Common myeloid progenitor, CD34-positive (primary cell): ENCODE measurements at places on chromosomes 1 and 21.

DNA sequence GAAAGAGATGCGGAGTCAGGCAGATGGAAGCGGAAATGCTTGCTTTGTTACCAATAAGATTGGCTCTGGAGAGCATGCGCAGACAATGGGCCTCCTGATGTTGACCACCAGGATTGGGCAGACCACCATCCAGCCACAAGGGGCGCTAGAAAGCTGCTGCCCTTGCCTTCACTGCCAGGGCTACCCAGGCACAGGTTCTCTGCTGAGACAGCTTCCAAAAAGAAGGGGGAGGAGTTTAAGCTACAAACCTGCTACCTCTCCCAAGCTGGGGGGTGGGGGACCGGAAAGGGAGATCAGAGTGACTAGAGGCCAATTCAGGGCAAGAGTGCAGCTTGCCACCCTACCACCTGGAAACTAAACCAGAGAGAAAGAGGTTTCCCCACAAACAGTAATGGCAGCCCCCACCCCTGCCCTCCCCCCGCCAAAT lies 369.7 kb downstream of the RRAGC start:
- DNase-seq: peak; percentile 31

GRCh38 chr1:32919811-32920733 lies 18.9 kb upstream of the TMEM54 start:
- no peak for DNase-seq

DNA sequence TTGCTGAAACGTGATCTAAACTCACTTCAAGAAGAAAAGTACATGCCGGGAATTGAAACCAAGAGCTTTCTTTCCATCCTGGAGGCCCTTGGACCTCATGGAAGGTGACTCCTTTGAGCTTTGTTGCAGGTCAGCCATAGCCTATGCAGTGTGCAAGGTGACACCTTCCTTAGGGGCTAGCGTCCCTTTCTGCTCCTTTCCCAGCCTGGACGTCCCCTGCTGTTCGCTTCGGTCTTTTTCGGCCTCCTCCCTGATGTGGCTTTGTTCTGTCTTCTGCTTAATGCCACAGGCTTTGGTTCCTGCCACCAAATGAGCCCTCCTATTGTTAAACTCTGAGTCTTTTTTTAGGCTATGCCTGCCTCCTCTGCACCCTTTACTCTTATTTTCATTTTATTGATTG lies 308.8 kb downstream of the BRINP2 start:
- DNase-seq: no peak

GRCh38 chr1:177969109-177969508 lies 749 bp downstream of the SEC16B start:
- no peak for DNase-seq

DNA sequence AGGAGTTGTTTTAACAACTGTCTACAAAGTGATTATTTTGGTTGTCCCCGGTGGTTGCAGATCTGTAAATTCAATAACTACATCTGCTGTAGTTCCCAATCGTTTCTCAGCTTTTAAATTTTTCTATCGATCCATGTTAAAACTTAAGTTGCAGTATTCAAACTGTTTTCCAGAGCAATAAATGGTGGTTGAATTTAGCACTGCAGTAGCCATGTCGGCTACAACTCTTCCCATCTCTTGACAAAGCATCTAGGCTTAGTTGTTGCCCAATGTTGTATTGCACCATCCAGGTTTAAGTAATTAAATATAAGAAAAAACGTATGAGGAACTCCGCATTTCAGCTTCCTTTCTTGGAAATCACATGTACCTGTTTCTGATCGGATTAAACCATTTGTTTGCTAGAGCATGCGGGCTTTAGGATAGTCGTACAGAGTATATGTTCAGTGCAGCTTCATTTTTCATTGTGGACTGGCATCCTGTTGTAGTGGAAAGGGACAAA lies 996 bp downstream of the CNIH4 start:
- DNase-seq: peak; percentile 63

DNA sequence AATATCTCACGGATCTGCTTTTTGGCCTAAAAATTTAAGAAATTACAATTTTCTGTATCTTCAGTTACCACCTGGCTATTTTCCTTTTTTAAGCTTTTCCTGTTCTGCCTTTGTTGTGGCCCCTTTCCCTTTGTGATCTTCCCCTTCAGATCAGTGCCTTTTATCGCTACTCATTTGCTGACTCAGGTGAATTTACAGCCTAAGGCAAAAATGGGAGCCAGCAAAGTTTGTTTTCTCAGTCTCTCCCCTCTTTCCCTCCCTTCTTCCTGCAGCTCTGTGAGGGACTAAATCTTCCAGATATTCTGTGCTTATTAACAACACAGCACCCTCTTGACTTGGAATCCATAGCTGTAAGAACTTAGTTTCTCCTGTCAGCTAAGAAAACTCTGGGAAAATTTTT lies 5.3 kb upstream of the PRRC2C start:
- no peak for DNase-seq

- no peak for DNase-seq
These were observed 14.6 kb upstream of the RGS8 start for GRCh38 chr1:182698971-182699370.

DNA sequence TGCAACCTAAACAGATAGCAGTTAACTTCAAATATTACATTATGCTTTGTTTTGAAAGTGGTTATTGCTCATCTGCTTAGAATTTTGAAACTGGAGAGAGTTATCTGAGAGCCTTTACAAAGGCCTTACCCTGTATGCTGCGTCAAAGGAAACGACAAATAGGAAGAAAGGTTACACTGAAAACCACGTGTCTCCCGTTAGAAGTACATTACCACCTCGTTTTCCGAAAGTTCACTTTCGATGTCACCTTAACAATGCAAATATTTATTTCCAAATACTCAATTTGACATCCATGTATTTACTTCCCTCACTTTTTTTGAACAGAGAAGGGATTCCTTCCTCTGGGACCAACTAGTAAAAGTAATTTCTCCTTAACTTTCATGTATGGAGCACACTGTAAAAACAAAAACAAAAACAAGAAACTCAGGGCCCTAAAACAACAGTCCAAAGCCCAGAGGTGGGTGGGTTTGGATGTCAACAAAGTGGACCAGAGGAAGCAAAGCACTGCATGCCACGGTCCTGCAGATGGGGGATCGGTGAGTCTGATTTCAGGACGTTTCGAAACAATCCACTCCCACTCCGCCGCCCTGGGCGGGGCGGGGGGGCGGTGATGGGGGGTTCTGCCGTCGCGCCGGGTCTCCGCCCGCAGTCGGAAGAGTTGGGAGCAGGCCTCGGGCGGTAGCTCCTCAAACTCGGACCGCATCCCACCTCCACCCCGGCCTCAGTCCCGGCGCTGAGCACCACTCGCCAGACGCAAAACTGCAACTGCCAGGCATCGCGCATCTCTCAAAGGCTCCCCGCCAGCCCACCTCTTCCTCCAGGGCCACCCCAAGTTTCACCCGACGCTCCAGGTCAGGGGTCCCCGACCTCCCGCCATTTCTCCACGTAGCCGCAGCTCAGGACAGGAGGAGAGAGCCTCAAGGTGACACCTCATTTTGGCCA lies 841 bp downstream of the ADSS2 start:
- peak; percentile 71 for DNase-seq

GRCh38 chr1:231571904-231572303 lies 43.4 kb downstream of the TSNAX start:
- DNase-seq: no peak

- DNase-seq: no peak
These were observed 19.2 kb downstream of the PAX7 start for GRCh38 chr1:18649693-18650370.

DNA sequence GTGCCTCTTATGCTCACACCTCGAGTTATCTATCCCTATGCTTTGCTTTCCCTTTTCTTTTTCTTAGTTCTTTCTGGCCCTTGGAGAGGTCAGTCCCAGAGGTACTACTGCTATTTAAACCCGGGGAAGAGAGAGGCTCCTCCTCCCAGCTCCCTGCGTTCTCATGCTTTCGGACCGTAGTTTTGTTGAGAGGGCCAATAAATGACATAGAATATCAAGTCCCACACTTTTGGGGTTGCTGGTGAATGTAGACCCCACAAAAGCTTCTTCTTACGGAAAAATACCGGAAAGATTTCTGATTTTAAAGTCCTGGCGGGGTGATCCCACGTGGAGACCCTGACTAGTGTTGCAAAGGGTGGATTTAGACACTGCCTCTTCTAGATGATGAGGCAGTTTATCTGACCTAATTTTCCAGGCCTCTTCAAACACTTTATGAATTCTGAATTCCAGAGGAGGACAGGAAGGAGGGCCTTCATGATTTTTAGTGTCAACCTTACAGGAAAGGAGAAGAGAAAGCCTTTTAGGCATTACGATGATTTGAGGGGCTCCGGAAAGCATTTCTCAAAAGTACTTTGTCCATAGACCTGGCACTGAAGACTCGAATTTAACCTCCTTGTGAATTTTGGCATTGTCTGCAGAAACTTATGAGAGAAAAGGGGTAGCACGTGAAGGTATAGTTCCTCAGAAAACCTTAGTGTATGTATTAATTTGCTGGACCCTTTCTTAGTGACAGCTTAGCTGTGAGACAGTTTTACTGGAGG lies 694 bp downstream of the TMEM167B start:
- DNase-seq: peak; percentile 48

DNA sequence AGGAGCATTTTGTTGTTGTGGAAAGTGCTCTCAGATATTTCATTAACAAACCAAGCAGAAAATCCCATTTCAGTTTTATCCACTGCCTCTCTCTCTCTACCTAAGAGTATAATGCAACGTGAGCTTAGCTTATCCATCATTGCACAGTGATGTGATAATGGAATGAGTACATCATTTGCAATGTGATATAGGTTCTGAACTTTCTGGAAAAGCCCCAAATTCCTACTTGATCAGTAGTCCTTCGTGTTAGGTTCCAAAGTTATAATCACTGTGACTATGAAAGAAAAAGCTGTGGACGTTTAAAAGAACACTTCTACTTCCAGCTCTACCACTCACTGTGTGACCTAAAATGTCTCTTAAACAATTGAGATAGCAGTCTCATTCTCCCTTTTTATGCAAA lies 76.4 kb upstream of the PRMT6 start:
- no peak for DNase-seq

GRCh38 chr1:55466373-55466772 lies 251.2 kb upstream of the USP24 start:
- DNase-seq: no peak

- peak; percentile 20 for DNase-seq
These were observed 99.6 kb downstream of the ODF2L start for GRCh38 chr1:86296305-86297205.

GRCh38 chr1:21871943-21872342 lies 59.9 kb downstream of the LDLRAD2 start:
- DNase-seq: no peak

DNA sequence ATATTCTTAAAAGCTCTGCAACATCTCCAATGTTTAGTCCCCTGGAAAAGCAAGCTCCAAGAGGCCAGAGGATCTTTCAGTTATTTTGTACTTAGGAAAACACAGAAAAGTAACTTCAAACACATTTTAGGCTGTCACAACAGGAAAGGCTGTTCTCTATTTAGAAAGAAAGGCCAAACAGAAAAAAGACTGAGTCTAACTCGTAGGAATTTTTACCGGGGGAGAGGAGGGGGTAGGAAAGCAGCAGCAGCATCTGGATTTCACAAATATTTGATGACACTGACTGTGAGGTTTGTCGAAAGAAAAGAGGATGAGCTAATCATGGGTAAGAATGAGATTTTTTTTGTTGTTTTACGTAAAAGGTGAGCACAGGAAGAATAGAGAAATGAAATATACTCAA lies 107.1 kb downstream of the EIF4G3 start:
- no peak for DNase-seq

DNA sequence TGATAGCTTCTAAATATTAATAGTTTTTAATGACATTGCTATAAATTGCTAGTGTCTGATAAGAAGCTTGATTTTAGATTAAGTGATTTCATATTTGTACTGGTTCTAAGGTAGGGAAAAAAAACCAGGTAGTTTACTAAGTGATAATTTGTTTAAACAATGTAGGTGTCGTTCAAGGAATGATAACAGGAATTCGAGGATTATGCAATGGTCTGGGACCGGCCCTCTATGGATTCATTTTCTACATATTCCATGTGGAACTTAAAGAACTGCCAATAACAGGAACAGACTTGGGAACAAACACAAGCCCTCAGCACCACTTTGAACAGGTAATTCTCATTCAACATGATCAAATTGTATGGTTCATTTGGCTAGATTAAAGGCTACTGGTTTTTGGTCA lies 52.4 kb downstream of the SASS6 start:
- DNase-seq: no peak

DNA sequence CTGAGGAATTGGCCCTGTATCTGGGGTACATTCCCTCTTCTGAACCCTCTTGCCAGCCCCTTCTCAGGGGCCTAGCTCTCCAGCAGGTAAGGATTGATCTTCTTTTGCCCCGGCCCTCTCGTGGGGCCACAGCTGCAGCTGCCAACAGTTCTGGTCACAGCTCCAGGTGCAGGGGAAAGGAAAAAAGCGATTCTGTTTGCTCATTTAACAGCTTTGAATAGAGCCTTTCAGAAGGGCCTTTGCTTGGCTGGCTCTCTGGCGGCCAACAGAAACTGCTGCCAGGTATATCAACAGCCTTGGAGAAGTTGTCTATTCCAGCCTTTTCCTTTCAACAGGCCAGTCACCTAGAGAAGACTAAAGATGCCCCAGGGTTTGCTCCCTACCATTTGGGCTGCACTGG lies 16.1 kb upstream of the FMOD start:
- DNase-seq: no peak

- DNase-seq: no peak
These were observed 418.2 kb downstream of the FAM72C start for GRCh38 chr1:143553627-143554026.

DNA sequence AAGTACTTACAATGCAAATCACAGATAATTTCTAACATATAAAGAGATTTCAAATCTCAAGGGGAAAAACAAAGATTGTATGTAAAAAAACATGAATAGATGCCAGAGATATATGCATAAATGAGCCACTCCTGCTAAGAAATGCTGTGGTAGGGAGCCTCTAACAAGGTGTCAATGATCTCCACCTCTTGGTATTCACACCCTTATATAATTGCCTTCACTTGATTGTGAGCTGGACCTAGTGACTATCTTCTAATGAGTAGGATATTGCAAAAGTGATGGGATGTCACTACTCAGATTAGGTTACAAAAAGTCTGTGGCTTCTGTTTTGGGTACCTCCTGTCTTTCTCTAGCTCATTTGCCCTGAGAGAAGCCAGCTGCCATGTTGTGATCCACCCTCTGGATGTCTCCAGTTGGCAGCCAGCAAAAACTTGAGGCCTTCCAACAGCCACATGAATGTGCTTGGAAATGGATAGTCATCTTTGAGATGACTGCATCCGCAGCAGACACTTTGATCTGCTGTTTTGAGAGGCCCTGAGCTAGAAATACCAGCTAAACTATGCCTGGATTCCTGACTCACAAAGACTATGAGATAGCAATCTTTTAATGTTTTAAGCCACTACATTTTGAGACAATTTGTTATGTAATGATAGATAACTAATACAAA lies 196.1 kb upstream of the FGGY start:
- DNase-seq: no peak

GRCh38 chr1:64543831-64544230 lies 73.9 kb downstream of the CACHD1 start:
- DNase-seq: no peak
